ENCODE measurements at places on chromosomes 7 and 10. TPM values are rescaled to one million over a fixed set of nuclear protein-coding genes. Genes with fewer than 3 reads are reported as not detected.

GRCh38 chr7:57348646-57349269 is 101.2 kb upstream of the ZNF716 start:
- no peak for DNase-seq

Gene SPDYE1
- total RNA-seq = not detected

GRCh38 chr10:59907918-59908807 is 1.8 kb upstream of the CCDC6 start:
- DNase-seq = peak; percentile 80

Gene AGAP6
- total RNA-seq = 12.0 TPM

Gene ANKRD30A
- total RNA-seq = not detected

- DNase-seq = no peak
Observed at GRCh38 chr10:120460186-120460585, 3.2 kb downstream of the PLPP4 start.

GRCh38 chr7:100126239-100126930 is 382 bp upstream of the MBLAC1 start:
- DNase-seq = no peak

DNA sequence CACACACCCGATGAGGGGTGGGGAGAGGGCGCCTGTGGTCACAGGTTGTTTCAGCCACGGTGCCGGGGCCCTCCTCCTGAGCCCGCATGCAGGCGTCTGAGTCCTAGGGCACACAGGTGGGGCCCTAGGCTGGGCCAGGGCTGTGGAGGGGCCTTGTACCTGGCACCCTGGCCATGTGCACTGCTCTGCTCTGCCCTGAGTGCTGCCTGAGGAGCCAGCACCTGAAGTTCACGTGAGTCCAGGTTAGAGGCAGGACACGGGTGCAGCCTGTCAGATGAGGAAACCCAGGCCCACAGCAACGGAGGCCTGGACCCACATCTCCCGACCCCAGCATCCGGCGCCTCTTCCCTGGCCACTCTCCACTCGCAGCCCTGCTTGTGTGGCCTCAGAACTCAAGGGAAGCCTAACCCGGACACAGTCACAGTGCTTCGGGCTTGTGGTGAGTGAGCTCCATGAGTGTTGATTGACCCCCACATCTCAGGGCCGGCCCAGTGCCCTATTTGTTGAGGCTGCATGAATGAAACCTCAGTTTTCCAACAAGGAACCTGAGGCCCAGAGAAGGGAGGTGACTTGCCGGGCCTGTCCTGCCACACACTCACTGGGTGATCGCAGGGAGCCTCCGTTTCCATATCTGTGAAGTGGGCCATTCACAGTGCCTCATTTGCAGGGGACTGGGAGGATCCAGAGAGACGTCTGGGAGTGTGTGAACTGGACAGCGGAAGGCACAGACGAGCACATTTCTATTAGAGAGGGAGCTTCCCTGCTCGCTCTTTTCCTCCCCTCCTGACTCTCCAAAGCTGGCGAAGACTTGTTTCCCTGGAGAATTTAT is 39.6 kb downstream of the PPIF start:
- DNase-seq = no peak

Gene DPP6
- total RNA-seq = not detected

DNA sequence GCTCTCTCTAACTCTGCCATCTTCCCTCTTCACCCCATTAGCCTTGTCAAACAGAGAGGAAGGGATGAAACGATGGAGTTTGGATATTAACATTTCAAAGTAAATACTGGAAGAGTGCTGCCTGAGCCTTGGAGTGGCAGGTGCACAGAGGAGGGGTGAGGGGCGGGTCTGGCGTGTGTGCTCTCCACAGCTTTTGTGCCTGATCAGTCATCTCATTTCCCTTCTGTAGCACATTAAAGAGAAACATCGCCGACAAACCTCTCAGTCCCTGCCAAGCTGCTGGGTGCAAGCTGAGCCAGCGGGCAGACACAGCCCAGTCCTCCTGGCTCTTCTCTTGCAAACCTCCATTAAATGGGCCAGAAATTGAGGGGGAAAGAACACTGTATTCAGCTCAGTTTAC is 76.2 kb downstream of the SLIT1 start:
- DNase-seq = no peak

DNA sequence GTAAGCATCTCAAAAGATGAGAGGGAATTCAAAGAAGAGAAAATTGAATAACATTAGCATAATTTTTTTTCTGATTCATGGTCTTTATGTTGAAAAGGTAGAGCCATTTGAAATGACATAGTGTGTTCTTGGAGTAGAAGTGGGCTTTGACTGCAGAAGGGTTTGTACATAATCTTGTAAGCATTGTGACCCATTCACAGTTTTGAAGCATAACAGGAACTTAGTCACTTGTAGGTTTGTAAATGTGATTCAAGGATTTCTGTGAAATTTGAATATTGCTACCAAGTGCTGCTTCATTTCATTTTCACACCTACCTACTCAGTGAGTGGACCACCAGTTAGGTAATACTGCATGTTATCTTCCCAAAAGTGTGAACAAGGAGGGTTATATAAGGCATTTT is 68.6 kb downstream of the PON1 start:
- no peak for DNase-seq

- no peak for DNase-seq
Observed at GRCh38 chr7:24042028-24042427, 242.0 kb upstream of the NPY start.

GRCh38 chr10:36266923-36267322 is 624.8 kb upstream of the FZD8 start:
- no peak for DNase-seq

DNA sequence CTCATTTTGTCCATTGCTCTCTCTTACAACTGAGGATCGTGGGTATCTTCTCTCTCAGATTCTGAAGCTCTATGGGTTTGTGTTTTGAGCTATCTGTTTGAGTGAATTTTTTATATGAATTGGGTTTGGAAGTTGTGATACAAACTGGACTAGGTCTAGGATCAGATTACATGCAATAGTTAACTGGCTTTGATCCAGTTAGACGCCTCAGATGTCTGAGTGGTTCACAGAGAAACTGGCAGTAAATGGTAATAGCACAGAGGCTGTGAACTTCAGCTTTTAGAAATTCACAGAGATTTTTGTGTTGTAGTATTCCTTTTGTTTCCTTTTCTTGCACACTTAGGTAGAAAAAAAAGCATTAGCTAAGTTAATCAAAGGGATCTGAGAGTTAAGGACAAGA is 12.7 kb upstream of the DNMBP start:
- no peak for DNase-seq

DNA sequence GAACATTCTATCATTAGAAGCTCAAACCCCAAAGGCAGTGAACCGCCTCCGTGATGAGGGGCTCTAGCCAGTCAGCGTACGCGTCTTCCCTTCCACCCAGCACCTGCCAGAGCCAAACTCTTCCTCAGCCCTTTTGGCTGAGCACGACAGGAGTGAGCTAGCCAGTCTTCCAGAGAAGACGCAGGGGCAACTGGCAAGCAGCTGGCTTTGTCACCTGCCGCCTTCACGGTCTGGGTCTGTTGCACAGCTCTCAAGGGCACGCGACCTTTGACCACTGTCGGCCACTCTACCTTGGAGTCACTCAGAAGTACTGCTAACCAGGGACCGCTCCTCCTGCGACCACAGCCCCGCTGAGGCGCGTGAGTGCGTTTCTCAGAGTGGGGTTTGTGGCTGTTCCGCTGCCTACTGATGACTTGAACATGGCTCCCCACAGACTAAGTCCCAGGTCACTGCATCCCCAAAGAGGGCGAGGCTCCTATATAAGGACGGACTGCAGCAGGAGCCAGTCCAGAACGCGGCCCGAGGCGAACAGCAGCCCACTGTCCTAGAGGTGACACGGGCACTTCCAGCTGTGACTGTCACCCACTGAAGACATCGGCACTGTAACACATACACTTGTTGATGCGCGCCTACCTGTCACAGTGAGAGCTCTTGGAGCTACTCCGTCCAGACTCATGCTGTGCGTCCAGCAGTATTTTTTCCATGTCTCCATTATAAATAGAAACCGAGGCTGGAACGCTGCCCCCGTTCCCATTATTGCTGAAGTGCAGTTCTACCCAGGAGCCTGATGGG is 8.4 kb downstream of the BNIP3 start:
- no peak for DNase-seq

DNA sequence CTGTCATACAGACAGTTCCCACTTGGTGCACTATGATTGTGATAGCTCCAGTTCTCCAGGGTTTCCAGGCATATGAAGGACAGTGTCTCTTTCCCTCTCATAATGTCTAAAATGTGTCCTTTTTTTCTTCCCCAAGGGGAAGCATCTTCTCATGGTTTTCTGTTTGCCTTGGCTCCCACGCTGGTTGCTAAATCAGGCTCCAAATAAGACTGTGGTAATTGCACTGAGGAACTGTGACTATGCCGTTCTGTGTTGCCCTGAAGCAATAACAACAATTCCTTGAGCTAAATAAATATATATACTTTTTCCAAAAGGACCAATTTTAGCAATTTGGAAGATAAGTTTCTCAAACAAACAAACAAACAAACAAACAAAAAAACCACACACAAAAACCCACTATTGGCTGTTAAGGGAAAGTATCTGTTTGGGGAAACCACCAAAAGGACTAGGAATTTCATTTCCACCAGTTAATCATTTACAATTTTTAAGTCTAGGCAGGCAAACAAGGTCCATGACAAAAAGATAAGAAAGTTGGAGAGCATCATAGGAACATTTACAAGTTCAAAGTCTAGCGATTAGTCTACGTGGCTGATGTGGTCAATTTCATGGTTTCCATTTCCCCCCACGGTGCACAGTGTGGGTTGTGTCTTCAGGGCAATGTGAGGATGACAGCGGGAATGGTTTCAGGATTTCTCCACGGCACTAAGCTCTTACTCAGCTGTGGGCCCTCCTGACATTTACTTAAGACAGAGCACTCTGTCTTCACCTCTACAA is 62.4 kb downstream of the THNSL1 start:
- no peak for DNase-seq

GRCh38 chr7:123244768-123245167 is 45.0 kb upstream of the SLC13A1 start:
- DNase-seq = no peak

Gene GTF2I
- total RNA-seq = 130 TPM

GRCh38 chr7:129295015-129295423 is 70.2 kb downstream of the AHCYL2 start:
- no peak for DNase-seq

GRCh38 chr10:30550967-30551815 is 78.4 kb downstream of the LYZL2 start:
- DNase-seq = no peak

- DNase-seq = no peak
Observed at GRCh38 chr7:2948749-2949148, 94.9 kb downstream of the CARD11 start.
